ENCODE measurements at places on chromosomes 2 and 18.

DNA sequence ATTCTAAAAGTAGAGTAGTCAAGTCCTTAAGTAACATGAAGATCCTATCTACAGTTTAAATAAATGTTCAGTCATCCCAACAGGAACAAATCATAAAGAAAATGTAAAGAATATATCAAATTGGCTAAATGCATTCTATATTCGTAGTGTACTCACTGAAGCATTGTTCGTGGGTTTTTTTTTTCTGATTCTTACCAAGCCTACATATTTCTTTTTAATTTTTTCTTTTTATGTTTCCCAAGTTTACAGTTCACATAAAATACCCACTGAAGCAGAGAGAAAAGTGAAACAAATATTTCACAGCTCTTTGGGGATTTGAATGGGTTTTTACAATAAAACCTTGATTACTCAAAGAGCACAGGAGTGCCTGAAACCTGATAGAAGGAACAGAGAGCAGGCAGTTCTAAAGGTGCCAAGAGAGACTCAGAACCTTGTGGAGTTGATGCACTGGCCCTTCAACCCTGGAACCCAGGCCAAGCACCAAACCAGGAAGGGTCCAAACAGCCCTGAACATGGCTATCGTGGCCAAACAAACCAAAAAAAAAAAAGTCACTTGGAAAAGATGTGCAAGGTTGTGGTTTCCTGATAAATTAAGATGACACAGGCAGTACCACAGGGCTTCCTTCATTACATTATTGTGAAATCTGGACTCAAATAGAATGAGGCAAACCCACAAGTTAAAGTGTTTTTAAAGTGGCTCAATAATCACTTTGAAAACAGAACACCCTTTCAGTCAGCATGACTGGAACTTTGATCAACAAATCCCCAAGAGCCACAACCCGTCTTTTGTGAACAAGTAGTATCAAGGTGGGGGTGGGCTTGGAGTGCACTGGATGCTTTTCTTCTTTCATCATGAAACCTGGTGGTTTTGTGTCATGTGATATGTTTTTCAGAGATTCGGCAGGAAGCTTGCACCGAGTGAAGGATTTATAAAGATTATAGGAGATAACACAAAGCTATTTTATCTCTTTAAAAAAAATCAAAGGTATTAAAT is 245.0 kb upstream of the FN1 start:
- peak; percentile 8 for DNase-seq

DNA sequence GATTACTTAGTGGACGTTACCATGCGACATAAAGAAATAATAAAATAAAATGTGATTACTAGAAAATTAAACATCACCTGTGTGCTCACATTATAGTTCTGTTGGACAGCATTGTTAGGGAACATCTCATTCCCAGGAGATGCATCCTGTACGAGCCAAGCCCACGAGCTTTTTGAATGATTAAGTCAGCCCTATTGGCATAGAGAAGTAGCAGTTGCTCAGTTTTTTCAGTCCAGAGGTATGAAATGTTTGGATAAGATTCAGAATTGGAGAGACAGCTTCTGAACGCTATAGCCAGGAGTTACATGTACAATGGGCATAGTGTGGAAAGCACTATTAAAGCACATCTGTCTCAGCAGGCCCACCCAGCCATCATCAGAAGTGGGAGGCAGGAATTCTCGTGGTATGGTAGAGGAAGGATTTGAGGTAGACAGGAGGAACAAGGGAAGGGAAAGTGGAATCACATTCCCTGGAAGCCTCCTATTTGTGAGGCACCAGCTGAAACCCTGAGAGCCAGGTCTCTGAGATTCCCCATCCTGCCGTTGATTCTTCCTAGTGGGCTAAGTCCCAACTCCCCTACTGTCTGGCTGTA is 8.6 kb downstream of the SPATS2L start:
- no peak for DNase-seq

- no peak for DNase-seq
These were observed 4.9 kb downstream of the ZAP70 start for GRCh38 chr2:97718051-97718882.

GRCh38 chr2:241843321-241844065 is 15.2 kb downstream of the PDCD1 start:
- DNase-seq = no peak

GRCh38 chr2:18154812-18155211 is 276.3 kb downstream of the KCNS3 start:
- DNase-seq = no peak

DNA sequence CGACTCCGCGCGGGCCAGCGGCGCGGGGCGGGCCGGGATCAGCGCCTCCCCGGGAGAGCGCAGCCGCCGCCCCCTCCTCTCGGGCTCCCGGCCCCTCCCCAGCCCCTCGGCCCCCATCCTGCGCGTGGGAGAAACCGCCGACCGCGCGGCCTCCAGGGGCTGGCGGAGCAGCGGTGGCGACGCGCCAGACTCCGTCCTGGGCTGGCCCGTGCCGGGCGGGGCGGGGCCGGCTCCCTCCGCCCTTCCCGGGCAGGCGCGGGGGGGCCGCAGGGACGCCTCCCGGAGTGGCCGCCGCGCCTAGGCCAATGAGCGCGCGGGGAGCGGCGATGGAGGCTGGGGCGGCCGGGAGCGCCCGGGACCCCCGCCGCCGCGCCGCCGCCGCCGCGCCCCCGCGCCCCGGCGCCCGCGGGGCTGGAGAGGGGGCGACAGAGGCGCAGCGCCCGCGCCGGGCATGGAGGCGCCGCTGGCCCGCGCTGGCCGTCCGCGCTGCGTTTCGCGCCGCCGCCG is 49.1 kb downstream of the KCNIP3 start:
- DNase-seq = peak; percentile 17

DNA sequence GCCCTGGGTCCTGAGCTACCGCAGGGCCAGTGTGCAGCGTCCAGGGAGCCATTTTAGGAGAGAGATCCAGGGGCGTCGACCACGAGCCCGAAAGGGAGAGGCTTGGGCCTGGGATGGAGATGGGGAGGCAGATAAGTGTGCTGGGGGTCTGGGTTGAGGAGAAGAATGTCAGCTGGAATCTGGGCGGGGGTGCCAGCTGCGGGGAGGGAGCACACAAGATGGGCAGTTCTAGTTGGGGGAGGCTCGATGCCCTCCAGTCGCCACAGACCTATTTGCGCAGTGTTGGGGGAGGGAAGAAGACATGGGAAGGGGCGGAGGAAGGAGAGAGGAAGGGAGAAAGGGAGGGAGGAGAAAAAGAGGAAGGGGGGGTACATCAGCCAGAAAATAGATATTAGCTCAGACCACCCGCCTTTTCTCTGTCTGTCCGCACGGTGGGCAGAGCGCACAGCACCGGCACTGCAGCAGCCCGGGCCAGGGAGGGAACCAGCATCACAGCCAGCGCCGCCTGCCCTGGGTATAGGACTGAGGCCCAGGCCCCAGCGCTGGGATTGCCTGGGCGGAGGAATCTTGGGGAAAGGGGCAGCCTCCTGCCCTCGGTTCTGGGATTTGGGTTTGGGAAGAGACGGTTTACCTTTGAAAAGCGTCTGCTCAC is 1.9 kb upstream of the HOXD11 start:
- DNase-seq = no peak

GRCh38 chr2:107597507-107597906 is 229.2 kb upstream of the RGPD4 start:
- DNase-seq = no peak

DNA sequence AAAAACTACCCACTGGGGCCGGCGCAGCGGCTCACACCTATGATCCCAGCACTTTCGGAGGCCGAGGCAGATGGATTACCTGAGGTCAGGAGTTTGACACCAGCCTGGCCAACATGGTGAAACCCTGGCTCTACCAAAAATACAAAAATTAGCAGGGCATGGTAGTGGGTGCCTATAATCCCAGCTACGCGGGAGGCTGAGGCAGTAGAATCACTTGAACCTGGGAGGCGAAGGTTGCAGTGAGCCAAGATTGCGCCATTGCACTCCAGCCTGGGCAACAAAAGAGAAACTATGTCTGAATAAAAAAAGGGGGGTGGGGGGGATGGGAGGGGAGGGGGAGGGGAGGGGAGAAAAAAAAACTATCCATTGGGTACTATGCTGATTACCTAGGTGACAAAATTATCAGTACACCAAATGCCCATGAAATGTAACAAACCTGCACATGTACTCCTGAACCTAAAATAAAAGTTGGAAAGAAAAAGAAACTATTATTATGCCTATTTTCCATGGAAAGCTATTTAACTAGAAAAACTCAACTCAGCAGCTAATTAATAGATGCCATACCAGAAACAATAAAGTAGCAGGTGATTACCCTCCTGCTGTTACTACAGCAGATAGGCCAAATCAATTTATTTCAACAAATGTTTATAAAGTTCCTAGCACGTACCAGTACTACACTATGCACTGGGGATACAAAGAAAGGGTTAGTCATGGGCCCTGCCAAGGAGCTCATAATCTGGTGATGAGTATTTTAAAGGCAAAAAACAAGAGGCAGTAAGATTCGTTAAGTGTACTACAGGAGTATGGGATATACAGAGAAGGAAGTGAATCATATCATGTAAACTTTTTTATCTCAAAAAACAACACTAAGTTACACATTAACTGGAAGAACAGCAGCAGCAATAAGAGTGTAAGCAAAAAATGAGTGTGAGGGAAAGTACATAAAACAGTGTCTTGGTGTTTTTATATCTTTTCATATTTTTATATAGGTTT is 112.8 kb upstream of the SLC39A10 start:
- DNase-seq = no peak

GRCh38 chr2:148907085-148907785 is 32.2 kb downstream of the KIF5C start:
- DNase-seq = no peak

DNA sequence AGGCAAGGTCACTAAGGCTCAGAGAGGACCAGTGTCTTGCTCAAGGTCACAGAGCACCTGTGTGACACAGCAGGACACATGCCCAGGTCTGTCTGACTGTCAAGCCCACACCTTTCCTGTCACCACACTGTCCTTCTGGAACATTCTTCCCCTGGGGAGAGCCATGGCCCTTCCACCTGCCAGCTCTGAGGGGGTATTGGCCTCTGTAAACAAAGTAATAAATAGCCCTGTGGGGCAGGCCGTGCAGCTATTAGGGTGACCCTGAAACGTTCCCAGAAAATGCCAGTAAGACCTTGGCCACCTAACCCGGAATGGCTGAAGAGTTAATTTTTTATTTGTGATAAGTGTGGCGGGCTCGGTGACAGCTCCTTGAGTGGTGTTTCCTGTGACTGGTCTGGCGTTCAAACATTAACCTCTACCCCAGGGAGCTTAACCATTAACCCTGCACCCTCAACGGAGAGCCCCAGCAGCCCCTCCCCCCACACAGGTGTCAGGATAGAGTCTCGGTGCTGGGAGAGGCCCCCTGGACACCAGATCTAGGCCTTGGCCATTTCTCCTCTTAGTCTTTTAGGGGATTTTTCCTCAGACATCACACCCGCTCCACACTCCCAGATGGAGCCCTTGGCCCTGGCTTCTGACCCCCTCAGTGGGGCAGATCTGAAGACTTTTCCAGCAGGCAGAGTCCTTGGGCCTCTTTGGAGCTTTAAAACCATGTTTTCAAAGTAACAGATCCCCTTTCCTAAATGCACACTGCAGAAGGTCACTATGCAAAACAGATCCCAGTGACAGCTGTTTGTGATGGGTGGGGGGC is 36.6 kb downstream of the SCTR start:
- no peak for DNase-seq

DNA sequence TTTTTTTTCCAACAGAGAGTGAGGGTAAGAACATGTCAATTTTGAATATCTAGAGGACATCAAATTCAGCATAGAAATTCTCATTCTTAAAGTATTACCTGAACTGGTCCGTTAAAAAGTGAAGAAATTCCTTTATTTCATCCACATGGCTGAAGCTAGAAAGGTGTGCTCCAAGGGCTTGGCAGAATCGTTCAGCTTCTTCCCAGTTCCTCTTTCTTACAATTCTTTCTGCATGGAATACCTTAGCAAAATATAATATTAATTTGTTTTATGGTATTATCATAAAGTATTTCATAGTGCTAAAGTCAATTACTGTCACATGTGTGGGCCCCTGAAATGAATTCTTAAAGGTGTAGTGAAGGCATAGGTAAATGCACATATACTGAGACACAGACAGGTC is 74.3 kb upstream of the CD302 start:
- DNase-seq = no peak

DNA sequence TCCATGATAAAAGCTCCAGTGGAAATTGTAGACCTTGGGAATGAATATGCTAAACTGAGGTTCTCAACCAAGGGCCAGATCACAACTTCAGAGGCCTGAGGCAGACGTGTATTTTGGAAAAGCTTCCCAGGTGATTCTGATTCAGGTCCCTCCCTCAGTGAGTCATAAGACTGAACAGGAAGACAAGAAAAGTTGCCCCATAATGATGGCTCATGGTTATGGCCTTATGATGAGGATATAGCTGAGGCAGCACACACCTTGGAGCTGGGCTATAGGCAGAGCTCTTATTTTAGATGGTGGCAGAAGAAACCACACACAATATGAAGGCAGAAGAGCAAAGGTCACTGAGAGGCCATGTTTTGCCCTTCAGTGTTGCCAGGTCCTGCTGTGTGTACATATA is 9.6 kb downstream of the ANTXR1 start:
- DNase-seq = no peak

DNA sequence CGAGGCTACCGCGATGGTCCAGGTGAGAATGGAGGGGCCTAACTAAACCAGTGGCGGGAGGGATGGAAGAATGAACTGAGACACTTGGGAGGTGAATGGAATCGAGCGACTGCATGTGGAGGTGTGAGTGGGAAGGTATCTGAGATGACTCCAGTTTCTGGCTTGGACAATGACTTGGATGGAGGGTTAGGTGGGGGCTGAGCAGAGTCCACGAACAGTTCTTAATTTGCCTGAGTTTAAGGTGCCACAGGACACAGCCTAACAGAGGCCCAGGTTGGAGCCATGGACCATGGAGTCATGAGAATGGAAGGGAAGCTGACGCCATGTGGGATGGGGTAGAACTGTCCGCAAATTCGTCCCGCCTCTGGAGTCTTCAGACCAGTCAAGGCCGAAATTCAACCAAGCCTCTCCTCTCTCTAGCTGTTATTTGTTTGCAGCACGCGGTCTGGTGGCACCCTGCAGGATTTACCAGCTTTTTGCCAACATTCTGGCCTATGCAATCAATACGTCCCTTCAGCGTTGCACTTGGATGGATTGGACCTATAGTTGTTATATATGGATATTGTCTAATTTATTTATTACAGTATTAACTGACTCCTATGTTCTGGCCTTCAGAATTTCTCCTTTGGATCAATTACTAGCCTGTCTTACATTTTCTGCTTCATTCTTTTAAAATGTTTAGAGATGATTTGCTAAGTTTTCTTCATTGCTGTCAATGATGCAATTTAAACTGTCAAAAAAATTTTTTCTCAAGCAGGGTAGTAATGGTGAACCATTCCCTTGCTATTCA is 940 bp upstream of the BOLA3 start:
- DNase-seq = peak; percentile 34

Measured in hematopoietic multipotent progenitor cell treated with erythropoietin and hydrocortisone succinate and interleukin-3 and kit ligand, for 8 days (in vitro differentiated cells).